ENCODE measurements at places on chromosomes 5 and 9.
A peak's percentile ranks its signal among the peaks of the same experiment; 100 is the strongest.

- no peak for DNase-seq
Observed at GRCh38 chr9:95017661-95018060, 291.2 kb downstream of the AOPEP start.

- DNase-seq: peak; percentile 81
Observed at GRCh38 chr9:33466565-33467495, 6.9 kb downstream of the NOL6 start.

DNA sequence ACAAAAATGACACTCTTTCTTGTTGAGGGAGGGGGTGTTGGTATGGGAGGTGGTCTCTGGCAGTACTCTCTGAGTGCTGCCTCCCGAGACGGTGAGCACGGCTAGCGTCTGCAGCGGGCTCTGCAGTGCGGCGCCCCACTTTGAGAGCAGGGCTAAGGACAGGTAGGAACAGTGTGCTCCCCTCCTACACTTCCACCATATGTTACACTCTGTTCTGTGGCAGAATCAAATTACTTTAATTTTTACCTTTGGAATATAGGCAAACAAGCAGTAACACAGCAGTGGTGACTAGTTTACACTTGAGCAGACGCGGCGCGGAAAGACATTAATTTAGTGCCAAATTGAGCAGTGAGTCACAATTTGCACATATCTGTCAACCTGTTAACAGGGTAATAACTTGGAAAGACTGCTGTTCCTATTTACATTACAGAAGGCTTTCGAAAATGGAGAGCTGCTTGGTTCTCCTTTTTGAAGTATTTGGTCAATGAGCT is 136.3 kb downstream of the MED27 start:
- DNase-seq: no peak

- DNase-seq: peak; percentile 10
Observed at GRCh38 chr5:139446956-139447779, 7.8 kb upstream of the DNAJC18 start.

GRCh38 chr9:84849049-84849448 is 179.5 kb downstream of the NTRK2 start:
- DNase-seq: no peak

DNA sequence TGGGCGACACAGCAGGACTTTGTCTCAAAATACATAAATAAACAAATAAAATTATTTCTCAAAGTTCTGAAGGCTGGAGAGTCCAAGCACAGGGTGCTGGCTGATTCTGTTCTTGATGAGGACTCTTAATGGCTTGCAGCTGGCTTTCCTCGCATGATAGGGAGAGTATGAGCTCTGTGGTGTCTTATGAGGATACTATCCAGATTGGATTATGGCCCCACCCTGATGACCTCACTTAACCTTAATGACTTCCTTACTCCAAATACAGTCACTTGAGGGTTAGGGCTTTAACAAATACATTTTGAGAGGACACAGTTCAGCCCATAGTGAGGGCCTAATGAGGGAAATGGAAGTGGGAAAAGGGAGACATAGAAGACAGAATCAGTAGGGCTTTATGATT is 87.7 kb downstream of the FOCAD start:
- DNase-seq: no peak

GRCh38 chr9:98836206-98836605 is 28.7 kb downstream of the GALNT12 start:
- no peak for DNase-seq

- DNase-seq: no peak
Observed at GRCh38 chr5:107469485-107470294, 201.0 kb downstream of the EFNA5 start.

DNA sequence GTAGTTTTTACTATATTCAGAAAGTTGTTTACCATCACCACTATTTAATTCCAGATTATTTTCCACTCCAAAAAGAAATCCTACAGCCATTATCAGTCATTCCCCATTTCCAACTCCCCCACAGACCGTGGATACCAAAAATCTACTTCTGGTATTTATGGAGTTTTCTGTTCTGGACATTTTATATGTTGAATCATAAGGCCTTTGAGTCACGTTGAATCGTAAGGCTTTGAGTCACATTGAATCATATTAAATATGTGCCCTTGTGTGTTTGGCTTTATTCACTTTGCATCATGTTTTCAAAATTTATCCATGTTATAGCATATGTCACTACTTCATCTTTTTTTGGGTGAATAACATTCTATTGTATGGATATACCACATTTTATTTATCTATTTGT is 454.1 kb upstream of the NUDT12 start:
- DNase-seq: no peak

- DNase-seq: no peak
Observed at GRCh38 chr5:74992791-74993190, 59.6 kb downstream of the GCNT4 start.

DNA sequence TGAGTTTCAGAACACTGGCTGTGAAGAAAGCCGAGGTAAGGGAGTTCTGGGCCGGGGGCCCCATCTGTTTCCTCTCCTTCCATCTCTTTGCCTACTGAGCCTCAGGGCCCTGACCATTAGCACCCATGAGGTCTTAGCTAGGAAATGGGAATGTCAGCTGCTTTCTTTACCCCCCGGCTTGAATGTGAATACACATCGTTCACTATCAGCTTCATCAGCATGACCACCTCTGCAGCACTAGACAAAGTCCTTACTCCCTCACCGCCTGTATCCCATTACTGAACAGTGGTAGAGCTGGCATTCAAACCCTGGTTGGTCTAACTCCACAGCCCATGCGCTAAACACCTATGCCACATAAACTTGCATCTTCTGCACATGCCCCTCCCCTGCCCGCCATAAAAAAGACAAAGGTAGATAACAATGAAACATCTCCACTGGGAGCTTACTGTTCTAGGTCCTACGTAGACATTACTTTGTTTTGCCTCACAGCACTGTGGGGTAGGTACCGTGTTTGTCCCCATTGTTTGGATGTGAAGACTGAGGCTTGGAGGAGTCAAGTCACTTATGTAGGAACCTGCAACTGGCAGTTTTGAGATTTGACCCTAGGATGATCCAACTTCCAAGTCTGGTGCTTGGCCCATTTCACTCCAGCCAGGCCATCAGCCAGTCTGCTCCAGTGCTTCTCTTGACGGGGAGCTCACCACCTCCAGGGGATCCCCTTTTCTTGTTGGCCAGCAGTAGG is 93.3 kb downstream of the AMBP start:
- no peak for DNase-seq

GRCh38 chr5:57094753-57095683 is 78.8 kb upstream of the GPBP1 start:
- no peak for DNase-seq

GRCh38 chr5:111072949-111073682 is 1.6 kb downstream of the TSLP start:
- peak; percentile 66 for DNase-seq

GRCh38 chr5:3828761-3829160 is 233.1 kb downstream of the IRX1 start:
- no peak for DNase-seq

DNA sequence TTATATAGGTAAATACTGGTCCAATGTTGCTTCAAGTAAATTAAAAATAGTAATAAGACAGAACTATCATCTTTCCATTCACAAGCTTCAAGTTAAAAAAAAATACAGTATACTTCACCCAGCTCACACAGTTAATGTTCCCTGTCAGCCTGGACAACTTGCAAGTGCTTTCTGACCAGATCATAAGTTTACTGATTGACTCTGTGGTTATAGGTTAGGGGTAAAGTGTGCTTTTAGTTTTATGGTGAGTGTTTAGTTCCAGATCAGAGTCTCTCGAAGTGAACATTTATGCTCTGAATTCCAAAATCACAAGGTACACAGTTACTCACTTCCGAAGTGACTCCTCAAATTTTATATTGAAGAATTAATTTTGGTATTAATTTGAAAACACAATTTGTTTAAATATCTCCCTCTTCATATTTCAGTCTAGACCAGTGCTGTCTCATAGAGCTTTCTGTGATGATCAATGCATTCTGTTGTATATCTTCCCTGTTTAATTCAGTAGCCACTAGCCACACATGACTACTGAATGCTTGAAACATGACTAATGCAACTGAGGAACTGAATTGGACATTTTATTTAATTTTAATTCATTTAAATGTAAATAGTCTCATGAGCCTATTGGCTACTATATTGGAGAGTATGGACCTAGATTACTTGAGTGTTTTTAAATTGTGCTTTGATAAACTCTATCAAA is 90.7 kb downstream of the MEF2C start:
- no peak for DNase-seq

- no peak for DNase-seq
Observed at GRCh38 chr9:80359291-80359690, 787.5 kb downstream of the TLE4 start.

- DNase-seq: no peak
Observed at GRCh38 chr9:134847752-134848432, 32.7 kb upstream of the FCN2 start.

DNA sequence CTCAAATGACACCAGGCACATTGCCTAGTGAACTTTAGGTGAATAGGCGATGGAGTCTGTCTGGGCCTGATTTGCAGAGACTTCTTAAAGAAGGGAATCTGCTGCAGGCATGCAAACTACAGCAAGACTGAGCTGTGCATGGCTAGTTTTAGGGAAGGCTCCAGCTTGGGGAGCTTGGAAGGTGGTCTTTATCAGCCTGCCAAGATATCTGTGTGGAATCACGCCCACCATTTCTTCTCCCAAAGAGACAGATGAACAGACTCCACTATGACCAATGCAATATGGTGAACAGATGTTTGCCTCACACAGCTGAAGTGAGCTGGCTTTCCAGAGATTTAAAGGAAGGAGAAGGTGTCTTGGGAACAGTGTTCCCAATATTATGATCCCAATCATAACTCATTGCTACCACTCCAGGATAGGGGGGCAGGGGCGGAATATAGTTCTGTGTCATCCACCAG is 129.0 kb upstream of the HMHB1 start:
- DNase-seq: no peak

DNA sequence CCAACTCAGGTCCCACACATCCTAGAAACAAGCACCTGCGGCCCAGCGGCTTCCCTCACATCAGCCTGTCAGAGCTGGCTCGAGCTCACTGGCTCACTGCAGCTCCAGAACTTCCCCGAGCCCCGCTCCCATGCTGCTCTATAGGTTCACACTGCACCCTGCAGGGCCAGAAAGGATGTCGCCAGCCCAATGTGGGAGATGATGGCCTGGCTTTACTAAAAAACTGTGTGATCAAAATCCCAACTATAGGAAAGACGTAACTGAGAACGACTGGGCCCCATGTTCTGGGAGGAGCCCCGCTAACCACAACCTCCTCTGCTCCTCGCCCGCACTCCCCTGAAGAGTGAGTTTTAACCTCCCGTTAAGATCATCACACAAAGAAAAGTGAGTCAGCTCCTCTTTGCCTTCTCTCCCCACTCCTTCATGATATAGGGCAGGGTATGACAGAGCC is 4.6 kb downstream of the SURF4 start:
- DNase-seq: no peak

DNA sequence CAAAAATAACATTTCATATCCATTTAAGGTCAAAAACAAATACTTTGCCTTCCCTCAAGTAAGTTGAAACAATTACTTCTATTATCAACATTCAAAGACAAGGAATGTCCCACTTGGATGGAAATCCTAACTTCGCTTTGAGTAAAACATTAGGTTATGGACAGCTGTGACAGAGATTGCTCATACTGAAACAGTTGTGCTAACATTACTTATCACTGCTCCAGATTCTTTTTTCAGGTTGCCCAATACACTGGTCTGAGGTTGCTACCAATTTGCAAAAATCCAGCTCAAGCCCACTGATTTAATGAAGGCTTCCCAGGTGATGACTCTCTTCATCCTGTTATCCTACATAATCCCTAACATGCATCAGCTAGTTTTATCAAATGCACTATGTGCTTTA is 98.3 kb downstream of the UBAP2 start:
- no peak for DNase-seq

- no peak for DNase-seq
Observed at GRCh38 chr9:117706421-117707116, 2.4 kb downstream of the TLR4 start.

GRCh38 chr5:146755793-146756192 is 122.8 kb downstream of the PPP2R2B start:
- DNase-seq: no peak

- no peak for DNase-seq
Observed at GRCh38 chr5:169411786-169412430, 111.0 kb upstream of the SLIT3 start.

All from sciatic nerve (tissue), 2 donors.